HEK293T (cell line): ENCODE measurements at places on chromosomes 4 and X.

DNA sequence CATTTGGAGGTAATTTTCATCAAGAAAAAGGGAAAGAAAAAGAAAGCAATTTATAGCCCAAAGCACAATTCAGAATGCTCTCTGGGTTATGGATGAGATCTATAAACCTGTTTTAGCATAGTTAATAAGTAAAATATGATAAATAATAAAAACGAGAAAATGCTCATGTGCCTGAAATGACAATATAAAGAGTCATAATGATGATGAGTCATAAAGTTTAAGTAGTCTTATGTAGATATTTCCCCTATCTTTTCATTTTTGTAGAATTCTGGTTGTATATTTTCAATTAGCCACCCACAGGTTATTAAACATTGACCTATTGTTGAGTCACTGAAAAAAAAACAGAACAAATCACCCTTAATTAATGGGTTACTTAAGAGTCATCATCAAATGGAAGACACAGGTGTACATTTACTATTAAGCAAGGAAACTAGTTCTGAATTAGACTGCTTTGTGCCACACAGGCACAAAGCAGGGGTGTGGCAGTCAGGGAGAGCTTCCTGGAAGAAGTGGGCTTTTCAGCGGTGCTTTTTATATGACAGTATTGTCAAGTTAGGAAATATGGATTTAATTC, 29.3 kb downstream of the BEND4 start:
- DNase-seq, result no peak

DNA sequence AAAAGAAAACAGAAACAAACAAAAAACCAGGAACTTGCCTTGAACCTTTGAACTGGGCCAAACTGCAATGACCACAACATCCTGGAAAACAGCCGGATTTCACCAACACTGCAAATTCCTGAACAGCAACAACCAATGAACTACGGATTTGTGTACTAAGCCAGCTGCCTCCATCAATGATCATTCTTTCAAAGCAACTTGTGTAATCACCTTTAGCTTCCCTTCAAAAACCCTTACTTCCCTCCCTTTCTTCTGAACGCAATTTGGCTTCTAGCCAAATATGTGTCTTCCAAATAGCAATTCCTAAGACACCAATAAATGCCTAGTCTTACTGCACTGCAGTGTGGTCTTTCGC, 98.5 kb upstream of the FAM47C start:
- no peak for DNase-seq

DNA sequence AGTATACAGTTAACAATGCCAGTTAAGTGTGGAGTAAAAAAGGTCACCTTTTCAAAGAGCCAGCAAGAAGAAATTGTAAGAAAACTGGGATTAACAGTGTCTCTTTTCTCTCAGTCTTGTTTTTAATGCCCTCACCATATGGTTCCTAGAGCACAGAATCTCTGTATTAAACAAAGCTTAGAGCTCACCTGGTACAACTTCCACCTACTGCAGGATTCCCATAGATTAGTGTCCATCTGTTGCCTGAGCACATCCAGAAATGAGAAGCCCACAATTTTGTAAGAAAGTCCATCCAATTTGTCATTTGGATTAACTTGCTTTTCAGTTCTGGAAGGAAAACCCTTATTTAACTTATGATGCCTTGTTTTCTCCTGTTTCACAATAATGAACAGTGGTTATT, 1037.1 kb downstream of the STPG2 start:
- no peak for DNase-seq

- no peak for DNase-seq
Observed at GRCh38 chrX:48523682-48524081, 2.1 kb downstream of the EBP start.

- no peak for DNase-seq
Observed at GRCh38 chr4:72358483-72358882, 210.5 kb downstream of the ADAMTS3 start.
